Natural killer cell (primary cell): ENCODE measurements at places on chromosomes 13 and 19.

DNA sequence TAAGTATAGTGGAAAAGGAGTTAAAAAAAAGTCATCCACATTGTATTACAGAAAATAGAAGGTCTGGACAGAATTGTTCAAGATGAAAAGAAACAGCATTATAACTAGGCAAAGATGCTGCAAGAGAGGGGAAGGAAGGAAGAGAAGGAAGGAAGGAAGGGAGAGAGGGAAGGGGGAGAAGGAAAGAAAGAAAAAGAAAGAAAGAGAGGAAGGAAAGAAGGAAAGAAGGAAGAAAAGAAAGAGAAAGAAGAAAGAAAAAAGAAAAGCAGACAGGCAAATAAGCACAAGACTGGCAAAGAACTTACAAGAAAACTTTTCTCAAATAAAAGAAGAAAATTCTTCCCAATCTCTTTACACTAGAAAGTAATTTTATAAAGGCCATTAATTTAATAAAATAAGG lies 15.1 kb upstream of the FLT1 start:
- no peak overlapping the region for H3K4me3 ChIP-seq
- H3K27ac ChIP-seq: no peak overlapping the region
- H3K36me3 ChIP-seq: no peaks in the 10 kb centered on the region

- H3K27me3 ChIP-seq: no peaks in the 10 kb centered on the region
- H3K27ac ChIP-seq: no peak overlapping the region
- no peaks in the 10 kb centered on the region for H3K36me3 ChIP-seq
- H3K4me3 ChIP-seq: no peak overlapping the region
Observed at GRCh38 chr13:103178986-103179943, 113.0 kb upstream of the SLC10A2 start.

DNA sequence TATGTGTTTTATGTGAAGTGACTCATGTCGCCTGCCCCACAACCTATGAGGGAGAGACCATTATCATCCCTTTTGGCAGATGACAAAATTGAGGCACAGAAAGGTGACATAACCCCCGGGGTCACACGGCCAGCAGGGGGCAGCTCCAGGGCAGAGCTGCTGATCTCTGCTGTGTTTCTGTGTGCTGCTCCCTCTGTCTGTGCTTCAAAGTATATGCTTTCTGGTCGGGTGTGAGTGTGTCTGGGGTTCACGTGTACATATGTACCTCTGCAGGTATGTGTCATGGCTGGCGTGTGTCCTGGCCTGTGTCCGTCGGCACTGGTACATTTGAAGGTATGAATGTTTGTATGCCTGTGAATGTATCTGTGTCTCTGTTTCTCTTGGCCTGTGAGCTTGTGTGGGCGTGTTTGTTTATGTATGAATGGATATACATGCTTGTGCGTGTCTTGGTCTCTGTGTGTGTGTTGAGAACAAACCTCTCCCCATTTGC lies 7.1 kb downstream of the LIPE start:
- H3K27me3 ChIP-seq: no peaks in the 10 kb centered on the region
- peak; percentile 87 for DNase-seq
- H3K27ac ChIP-seq: no peak overlapping the region

GRCh38 chr13:112929783-112930055 lies 39.3 kb upstream of the MCF2L start:
- H3K4me3 ChIP-seq: no peak overlapping the region
- H3K27me3 ChIP-seq: peaks cover 8% of the 10 kb centered on the region
- DNase-seq: no peak
- H3K27ac ChIP-seq: no peak overlapping the region
- peaks cover 10% of the 10 kb centered on the region for H3K4me1 ChIP-seq

DNA sequence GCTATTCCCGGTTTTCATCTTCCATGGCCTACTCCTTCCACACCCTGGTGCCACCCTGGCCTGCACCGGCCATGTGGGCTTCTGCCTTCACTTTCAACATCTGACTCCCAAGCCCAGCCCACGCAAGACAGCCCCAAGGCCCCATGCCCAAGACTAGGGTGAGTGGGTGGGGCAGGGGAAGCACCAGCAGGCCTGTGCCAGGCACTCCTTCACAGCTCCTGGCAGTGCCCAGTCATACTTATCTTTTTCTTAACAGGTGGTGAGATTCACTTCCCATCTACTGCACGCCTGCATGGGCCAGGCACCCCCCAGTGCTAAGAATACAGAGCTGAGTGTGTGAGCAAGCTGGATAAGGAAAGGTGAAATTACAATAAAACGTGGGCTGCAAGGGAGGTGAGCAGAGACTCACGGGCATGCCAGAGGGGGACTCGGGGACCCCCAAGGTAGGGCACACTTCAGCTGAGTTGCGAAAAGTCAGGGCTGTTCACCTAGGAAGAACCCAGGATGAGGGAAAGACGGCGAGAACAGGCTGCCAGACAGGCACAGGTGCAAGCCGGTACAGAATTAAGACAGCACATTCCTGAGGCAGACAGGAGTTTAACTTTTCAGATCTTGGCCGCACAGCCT lies 55.7 kb downstream of the COL4A1 start:
- no peak overlapping the region for H3K4me3 ChIP-seq
- H3K27ac ChIP-seq: no peak overlapping the region
- DNase-seq: no peak
- no peaks in the 10 kb centered on the region for H3K27me3 ChIP-seq

GRCh38 chr13:106681536-106681935 lies 113.6 kb upstream of the ARGLU1 start:
- H3K27me3 ChIP-seq: no peaks in the 10 kb centered on the region
- DNase-seq: no peak
- H3K4me1 ChIP-seq: no peaks in the 10 kb centered on the region
- H3K36me3 ChIP-seq: no peaks in the 10 kb centered on the region

DNA sequence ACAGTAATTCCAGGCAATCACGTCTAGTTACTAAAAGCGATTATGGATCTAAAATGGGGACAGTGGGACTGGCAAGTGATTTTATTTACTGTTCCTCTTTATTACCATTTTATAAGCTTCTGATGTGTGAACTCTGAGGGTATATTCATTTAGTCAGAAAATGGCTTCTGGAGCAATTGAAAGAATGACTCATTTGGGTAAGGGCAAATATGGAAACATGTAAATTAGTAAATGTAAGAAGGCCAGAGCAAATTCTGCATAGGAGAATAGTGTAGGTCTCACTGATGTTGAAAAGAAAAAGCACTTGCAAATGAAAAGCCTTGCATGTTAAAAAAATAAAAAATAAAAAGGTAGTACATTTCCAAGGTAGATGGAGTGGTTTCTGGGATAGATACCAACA lies 262.2 kb downstream of the KLF5 start:
- DNase-seq: no peak
- no peaks in the 10 kb centered on the region for H3K36me3 ChIP-seq
- H3K4me1 ChIP-seq: no peaks in the 10 kb centered on the region
- H3K4me3 ChIP-seq: no peak overlapping the region
- no peak overlapping the region for H3K27ac ChIP-seq
